ENCODE measurements at places on chromosomes 6 and 20.

- DNase-seq: no peak
Measured at GRCh38 chr6:48859562-48860123, 603.4 kb downstream of the MMUT start.

- no peak for DNase-seq
Measured at GRCh38 chr6:136180704-136181511, 69.2 kb downstream of the MTFR2 start.

- peak; percentile 53 for DNase-seq
Measured at GRCh38 chr6:16409531-16410441, 171.4 kb downstream of the GMPR start.

- no peak for DNase-seq
Measured at GRCh38 chr6:20158676-20159075, 53.6 kb downstream of the MBOAT1 start.

DNA sequence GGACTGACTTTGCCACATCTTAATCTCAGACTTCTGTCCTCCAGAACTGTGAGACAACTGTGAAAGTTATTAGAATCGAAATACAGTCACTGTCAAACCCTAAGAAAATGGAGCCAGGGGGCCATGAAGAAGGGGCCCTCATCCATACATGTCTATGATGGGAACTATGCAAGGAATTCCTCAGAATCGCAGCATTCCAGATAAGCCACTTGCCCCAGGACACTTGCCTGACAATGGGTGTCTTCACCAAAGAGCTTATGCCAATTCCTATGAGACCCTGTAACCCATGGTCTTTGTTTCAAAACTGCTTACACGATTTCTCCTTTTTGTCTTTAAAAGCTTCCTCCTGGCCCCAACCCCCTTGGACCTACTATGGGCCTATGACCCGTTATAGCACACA is 90.4 kb upstream of the FOXP4 start:
- no peak for DNase-seq

GRCh38 chr6:25682324-25682723 is 30.3 kb downstream of the SCGN start:
- DNase-seq: no peak

- DNase-seq: no peak
Measured at GRCh38 chr6:36493319-36493718, 50.5 kb downstream of the KCTD20 start.

GRCh38 chr6:126807876-126808275 is 310.6 kb upstream of the RSPO3 start:
- DNase-seq: no peak

DNA sequence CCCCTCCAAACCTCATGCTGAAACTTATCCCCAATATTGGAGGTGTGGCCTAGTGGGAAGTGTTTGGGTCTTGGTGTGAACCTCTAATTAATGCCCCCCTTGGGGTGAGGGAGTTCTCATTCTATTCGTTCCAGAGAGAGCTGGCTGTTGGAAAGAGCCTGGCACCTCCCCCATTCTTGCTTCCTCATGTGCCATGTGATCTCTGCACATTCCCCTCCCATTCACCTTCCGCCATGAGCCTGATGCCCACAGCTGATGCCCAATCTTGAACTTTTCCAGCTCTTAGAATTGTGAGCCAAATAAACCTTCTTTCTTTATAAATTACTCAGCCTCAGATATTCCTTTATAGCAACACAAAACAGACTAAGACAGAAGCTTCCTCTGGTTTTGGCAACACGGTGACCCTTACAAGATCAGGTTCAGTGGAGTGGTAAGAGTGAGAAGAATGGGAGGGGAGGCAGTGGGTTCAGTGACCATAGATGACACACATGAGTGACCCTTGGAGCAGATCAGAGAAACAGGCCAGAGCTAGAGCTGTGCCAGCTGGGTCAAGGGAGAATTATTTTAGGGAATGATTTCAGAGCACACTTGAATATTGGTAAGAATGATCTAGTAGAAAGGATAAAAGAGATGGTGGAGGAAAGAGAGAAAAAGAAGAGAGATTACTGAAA is 176.4 kb downstream of the LY86 start:
- no peak for DNase-seq

- no peak for DNase-seq
Measured at GRCh38 chr6:137493218-137494038, 766 bp downstream of the OLIG3 start.

GRCh38 chr20:15643713-15644112 is 929.5 kb downstream of the KIF16B start:
- DNase-seq: no peak

DNA sequence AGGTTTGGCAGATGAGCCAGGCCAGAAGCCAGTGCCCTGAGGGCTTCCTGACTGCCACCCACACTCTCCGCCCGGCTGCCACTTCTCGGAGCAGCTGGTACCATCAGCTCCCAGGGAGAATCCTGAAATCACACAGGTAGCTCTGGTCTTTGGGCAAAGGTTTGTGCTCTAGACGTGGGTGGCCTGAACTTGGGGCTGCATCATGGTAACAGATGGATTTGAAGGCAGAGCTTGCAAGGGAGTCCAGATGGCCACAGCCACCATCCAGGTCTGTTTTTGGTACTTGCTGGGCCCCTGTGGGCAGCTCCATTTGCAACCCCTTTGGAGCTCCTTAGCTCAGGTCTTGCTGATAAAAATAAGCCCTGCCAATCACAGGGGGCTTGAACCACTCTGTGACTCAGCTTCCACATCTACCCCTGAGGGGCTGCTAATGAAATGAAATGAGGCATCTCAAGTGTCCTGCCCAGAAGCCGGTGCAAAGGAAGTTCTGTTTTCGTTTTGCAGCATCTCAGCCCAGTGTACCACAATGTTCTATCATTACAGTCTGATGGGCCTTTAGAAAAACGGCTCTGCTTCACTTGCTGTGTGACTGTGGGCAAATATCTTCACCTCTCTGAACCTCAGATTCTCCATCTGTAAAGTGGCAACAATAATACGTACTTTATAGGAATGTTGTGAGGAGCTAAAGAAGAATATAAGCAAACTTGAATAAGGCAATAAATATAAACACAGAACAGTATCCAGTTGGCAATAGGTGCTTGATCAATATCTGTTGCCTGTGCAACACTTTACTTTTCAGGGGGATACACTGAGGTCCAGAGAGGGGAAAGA is 25.1 kb upstream of the CDH22 start:
- no peak for DNase-seq

- no peak for DNase-seq
Measured at GRCh38 chr6:15800841-15801617, 138.2 kb upstream of the DTNBP1 start.

GRCh38 chr6:154478701-154479060 is 31.8 kb downstream of the CNKSR3 start:
- DNase-seq: no peak

DNA sequence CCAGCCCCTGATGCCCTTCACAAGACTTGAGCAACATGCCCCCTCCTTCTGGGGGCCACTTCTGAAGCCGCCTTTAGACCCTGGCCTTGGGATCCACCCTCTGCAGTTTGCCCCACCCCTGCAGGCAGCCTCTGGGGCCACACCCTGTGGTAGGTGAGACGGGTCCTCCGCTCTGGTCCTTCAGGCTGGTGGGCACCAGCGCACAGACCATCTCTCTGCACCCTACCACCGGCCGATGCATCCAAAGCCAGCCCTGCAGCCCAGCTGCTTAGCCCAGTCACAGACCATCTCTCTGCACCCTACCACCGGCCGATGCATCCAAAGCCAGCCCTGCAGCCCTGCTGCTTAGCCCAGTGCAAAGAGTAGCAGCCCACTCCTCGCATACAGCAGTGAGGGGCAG is 159.3 kb upstream of the ECI2 start:
- no peak for DNase-seq

- no peak for DNase-seq
Measured at GRCh38 chr20:36116807-36117441, 37.6 kb upstream of the EPB41L1 start.

GRCh38 chr20:59195316-59195993 is 31.8 kb downstream of the ZNF831 start:
- DNase-seq: no peak

DNA sequence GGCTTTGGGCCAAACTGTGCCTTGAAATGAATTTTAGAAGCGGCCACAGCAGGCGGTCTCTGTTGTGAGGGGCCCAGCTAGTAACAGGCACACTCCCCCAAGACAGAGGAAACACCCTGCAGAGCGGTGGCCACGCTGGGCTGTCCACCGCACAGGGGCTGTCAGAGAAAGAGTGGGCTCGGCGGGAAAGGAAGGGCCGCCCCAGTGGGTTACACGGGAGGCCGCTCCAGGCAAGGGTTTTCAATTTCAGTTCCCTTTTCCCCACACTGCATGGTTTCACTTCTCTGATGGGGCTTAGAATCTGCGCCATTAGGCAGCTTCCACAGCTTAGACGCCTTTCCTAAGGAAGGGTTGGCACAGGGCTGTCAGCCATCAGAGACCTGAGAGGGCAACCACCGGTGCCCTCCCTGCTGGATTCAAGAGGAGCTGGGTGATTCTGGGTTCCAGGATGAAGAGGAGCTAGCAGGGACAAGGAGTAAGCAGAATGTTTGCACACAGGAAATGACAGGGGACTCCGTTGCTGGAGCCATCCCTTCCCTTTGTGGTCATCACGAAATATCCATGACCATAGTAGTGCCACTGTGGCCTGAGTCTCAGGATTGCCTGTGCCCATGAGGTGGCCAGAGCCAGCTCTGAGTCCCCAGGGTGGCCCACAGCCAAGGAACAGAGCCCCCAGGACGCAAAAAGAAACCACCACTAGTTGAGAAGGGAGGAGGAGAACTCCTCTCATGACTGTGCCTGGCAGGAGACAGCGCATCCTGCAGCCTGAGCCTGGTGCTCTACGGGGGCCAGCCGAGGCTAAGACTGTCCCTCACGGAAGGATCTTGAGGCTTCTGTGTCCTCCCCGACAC is 282.7 kb downstream of the NRN1 start:
- DNase-seq: no peak

- DNase-seq: no peak
Measured at GRCh38 chr6:158941246-158941645, 58.8 kb downstream of the RSPH3 start.

DNA sequence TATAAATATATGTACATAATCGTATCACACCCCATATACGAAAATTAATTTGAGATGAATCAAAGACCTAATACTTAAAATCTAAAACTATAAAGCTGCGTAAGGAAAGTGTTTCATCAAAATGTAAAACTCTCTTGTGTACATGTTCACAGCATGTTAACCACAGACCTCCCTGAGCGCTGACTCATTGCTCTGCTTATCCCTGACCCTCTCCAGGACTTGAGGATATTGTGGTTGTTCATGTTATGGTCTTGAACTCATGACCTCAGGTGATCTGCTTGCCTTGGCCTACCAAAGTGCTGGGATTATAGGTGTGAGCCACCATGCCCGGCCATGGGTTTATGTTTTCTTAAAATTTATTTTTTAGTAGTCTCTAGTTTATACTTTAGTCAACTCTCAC is 14.2 kb downstream of the FAM83B start:
- no peak for DNase-seq

DNA sequence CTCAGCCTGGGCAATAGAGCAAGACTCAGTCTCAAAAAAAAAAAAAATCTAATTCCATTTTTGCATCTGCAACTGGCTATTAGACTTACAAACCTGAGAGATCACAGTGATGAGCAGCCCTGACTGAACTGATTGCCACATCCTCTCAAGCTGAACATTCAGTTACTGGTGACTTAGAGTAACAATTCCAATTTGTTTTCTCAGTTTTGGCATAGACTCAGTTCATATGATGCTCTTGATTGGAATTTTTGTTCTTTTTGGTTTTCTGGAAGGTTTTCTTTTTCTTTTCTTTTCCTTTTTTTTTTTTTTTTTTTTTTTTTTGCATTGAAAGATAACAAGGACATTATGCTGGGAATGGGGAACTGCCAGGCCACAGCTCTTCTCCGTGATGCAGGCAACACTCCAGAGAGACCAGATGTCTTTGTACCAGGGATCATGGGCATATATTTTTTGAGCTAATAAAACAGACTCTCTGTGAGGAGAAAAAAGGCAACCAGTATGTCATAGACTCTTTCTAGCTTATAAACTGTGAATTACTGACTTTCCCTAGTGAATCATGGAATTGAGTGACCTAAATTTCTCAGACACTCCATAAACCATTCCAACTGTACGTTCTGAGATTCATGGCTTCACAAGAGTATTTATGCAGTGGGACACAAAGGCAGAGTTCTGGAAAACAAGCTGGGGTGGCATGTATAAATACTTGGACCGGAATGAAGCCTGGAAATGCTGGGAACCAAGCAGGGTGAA is 86.0 kb upstream of the SLC2A12 start:
- no peak for DNase-seq

- no peak for DNase-seq
Measured at GRCh38 chr6:157865249-157865648, 42.2 kb downstream of the SNX9 start.

DNA sequence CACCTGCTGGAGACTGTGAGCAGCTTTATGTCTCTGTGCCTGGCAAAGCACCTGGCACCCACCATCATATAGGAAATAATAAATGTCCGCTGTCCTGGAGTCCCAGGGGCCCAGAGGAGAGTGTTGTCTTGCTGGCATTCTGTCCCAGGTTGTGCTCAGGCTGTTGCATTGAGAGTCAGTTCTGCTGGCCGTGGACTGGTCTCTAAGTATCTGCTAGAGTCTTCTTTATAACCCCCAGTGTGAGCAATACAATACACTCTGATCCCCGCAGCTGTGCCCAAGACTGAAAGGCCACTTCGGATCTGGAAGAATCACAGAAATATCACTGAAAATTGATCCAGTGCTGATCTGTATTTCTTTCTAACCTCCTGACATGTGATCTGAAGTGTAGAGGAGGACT is 38.3 kb upstream of the HINT3 start:
- DNase-seq: no peak

Measured in CD4-positive, alpha-beta T cell treated with Interleukin-4 for 4 hours (primary cell).